ENCODE measurements at places on chromosomes 2 and 18. TPM values are rescaled to one million over a fixed set of nuclear protein-coding genes. Genes with fewer than 3 reads are reported as not detected.

IL1F10 gene
- polyA plus RNA-seq, result not detected

DNA sequence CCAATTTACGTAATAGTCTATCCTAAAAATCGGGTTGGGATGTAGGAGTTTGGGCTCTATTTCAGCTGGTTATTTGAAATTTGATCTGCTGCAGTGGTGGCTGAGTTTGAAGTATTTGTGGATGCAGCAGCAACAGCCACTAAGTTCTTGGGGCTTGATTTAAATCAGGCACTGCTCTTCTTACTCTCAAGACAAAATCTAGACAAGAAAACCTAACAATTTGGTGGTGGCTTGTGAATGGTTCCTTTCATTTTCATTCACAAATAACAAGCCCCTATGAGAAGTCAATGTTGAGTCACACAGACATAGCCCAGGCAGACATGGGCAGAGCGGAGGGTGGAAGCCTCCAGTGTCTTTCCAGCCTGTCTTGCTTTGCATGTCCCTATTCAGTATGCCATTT is 199.3 kb downstream of the LTBP1 start:
- peaks cover 67% of the 10 kb centered on the region for H3K4me1 ChIP-seq
- no peaks in the 10 kb centered on the region for H3K27me3 ChIP-seq
- no peak overlapping the region for H3K4me3 ChIP-seq
- H3K36me3 ChIP-seq, result no peaks in the 10 kb centered on the region
- H3K27ac ChIP-seq, result peak overlapping the region; percentile 52
- no peak for DNase-seq

REG3A gene
- polyA plus RNA-seq, result 27.7 TPM

TANC1 gene
- 13.4 TPM for polyA plus RNA-seq

RNF144A gene
- polyA plus RNA-seq, result 8.4 TPM

DNA sequence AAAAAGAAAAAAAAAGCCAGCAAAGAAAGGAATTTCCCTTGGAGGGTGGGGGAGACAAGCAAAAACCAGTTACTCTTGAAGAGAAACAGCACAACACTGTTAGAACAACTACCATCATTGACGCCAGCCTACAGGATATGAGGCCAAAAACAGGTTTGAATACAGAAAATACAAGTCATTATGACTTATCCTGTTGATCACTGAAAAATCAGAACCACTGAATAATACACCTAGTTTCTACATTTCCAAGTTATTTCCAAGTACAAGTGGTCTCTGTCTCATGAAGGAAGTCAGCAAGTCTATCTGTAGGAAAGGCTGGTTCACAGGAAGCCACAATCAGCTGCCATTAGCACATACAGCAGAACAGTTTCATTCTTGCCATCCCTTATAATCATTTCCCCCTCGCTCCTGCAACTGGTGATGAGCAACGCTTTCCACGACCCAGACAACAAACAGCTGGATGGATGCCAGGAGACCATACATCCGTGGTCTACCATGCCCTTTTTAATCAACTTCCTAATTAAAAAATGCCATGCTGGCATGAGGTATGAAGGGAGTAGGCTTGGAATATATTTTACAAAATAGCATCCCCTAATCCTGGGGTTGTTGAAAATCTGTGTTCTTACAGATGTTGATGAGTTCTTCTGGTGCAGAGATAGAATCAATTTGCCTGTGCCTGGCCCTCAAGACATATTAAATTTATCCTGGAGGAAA is 10.4 kb downstream of the MYT1L start:
- H3K4me1 ChIP-seq, result no peaks in the 10 kb centered on the region
- H3K4me3 ChIP-seq, result no peak overlapping the region
- no peak for DNase-seq
- no peaks in the 10 kb centered on the region for H3K36me3 ChIP-seq

DPP10 gene
- polyA plus RNA-seq, result 1.8 TPM

DNA sequence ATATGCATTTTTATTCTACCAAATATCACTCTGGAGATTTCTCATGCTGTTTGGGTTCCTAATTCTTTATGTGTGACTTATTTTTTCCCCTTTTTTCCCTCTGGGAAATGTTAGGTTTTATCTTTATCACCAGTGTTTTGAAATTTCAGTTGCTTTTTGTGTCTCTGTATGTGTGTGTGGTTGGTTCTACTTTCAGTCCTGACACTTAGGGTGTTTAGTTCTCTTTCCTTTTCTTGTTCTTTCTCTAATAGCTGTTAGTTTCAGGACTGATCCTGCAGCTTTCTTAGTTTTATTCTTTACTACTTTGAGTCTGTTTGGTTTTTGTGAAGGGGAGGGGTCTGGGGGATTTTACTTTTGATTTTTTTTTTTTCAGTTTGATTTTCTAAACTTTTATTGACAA is 23.1 kb downstream of the PPM1B start:
- no peaks in the 10 kb centered on the region for H3K27me3 ChIP-seq
- H3K4me3 ChIP-seq, result no peak overlapping the region
- no peak overlapping the region for H3K27ac ChIP-seq
- no peak for DNase-seq
- H3K4me1 ChIP-seq, result no peaks in the 10 kb centered on the region

DNA sequence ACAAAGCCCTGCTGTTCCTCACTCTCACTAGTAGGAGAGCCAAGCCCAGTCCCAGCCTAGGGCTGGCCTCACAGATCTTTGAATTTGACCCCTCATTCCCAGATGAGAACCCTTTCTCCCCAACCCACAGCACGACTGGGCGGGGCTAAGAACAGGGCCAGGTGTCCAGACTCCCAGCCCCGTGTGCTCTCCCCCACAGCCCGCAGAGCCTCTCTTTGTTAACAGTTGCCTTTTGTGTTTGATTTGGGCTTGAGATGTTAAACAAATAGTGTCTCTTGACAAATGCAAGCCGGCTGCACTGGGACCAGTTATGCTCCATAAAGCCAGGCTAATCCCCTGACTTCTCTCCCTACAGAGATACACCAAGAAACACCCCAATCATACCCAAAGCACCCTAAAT is 4.7 kb upstream of the KCNK3 start:
- no peak overlapping the region for H3K4me3 ChIP-seq
- no peaks in the 10 kb centered on the region for H3K4me1 ChIP-seq
- H3K27me3 ChIP-seq, result no peaks in the 10 kb centered on the region
- no peak overlapping the region for H3K27ac ChIP-seq

UPP2 gene
- not detected for polyA plus RNA-seq

GRCh38 chr2:8877894-8878293 is 40.5 kb upstream of the KIDINS220 start:
- H3K36me3 ChIP-seq, result no peaks in the 10 kb centered on the region
- no peaks in the 10 kb centered on the region for H3K27me3 ChIP-seq
- H3K27ac ChIP-seq, result no peak overlapping the region

GRCh38 chr2:119517433-119517832 is 6.8 kb downstream of the SCTR start:
- no peak for DNase-seq
- no peak overlapping the region for H3K4me3 ChIP-seq
- H3K4me1 ChIP-seq, result no peaks in the 10 kb centered on the region
- no peaks in the 10 kb centered on the region for H3K36me3 ChIP-seq
- H3K27me3 ChIP-seq, result peaks cover 5% of the 10 kb centered on the region

DNA sequence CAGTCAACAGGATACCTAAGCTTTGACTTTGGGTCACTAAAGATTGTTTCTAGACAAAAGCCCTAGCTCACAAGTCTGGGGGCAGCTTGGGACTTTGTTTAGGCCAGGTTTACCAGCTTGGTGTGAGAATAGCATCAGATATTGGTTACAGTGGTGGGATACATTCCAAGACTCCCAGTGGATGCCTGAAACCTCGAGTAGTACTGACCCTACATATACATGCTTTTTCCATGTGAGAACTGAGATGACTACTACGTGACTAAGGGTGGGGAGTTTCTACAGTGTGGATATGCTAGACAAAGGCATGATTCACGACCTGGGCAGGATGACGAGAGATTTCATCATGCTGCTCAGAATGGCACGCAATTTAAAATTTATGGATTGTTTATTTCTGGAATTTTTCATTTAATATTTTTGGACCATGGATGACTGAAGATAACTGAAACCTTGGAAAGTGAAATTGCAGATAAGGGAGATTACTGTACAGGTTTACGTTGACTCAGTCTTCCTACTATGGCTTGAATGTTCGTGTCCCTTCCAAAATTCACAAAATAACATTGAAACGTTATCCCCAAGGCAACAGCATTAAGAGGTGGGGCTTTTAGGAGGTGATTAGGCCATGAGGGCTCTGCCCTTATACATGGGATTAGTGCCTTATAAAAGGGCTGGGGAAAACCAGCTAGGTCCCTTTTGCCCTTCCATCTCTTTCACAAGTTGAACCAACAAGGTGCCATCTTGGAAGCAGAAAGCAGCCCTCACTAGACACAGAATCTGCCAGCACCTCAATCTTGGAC is 50.2 kb upstream of the CTAGE1 start:
- peak overlapping the region; percentile 72 for H3K27ac ChIP-seq
- no peaks in the 10 kb centered on the region for H3K27me3 ChIP-seq
- no peak for DNase-seq
- no peak overlapping the region for H3K4me3 ChIP-seq

- no peaks in the 10 kb centered on the region for H3K36me3 ChIP-seq
- H3K4me3 ChIP-seq, result no peak overlapping the region
- no peak overlapping the region for H3K27ac ChIP-seq
- no peaks in the 10 kb centered on the region for H3K27me3 ChIP-seq
Measured at GRCh38 chr2:174072069-174072468, 106.9 kb upstream of the SP3 start.

APCDD1 gene
- polyA plus RNA-seq, result 2.8 TPM

LRRC30 gene
- polyA plus RNA-seq, result not detected

DNA sequence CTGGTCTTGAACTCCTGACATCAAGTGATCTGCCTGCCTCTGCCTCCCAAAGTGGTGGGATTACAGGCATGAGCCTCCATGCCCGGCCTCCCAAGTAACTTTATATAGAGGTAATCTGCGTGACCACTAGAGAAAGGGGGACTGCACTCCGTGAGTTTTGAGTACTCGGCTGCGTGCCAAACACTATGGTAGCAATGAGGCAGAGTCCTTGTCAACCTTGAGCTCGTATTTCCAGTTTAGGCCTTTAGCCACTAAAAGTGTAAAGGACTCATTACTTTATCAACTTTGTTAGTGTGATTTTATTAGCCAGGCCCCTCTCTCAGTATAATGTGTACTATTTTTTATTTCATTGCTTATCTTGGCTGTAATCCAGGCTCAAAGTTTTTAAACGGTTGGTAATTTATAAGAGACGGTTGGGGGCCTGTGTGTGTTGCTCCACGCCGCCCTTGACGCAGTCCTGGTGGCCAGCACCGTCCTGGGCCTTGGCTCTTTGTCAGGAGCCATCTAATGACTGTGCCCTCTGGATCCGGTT is 56.2 kb downstream of the ZCCHC2 start:
- DNase-seq, result no peak
- peaks cover 39% of the 10 kb centered on the region for H3K4me1 ChIP-seq
- H3K36me3 ChIP-seq, result peaks cover 15% of the 10 kb centered on the region

CDH7 gene
- 0.01 TPM for polyA plus RNA-seq

DNA sequence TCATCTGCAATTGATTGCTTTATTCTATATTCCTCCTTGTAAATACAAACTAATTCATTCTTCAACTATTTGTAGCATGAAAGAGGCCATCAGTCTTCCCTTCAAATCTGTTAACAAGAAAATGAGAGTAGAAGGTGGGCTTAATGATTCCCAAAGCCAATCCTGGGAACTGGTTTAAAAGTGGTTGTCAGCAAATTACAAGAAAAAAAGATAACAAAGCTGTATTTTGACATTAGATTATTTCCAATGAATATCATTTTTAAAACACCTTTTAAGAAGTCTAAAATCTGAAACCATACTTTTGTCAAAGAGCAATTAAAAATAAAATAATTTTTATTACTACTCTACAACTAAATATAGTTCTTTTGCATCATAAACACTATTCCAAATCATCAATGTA is 139.2 kb downstream of the DYM start:
- no peaks in the 10 kb centered on the region for H3K27me3 ChIP-seq
- no peaks in the 10 kb centered on the region for H3K36me3 ChIP-seq
- peaks cover 9% of the 10 kb centered on the region for H3K4me1 ChIP-seq
- no peak overlapping the region for H3K4me3 ChIP-seq
- H3K27ac ChIP-seq, result no peak overlapping the region
- DNase-seq, result no peak

DNA sequence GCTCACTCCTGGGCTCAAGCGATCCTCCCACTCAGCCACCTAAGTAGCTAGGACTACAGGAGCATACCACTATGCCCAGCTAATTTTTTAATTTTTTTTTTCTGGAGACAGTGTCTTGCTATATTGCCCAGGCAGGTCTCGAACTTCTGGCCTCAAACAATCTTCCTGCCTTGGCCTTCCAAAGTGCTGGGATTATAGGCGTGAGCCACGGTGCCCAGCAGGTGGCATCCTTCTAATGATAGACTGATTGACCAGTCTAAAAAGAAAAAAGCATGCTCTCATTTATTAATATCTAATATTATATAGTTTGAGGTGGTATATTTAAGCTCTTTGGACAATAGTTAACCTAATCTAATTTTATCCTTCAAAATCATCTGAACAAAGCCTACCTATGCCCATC is 198.6 kb downstream of the CAMKMT start:
- no peaks in the 10 kb centered on the region for H3K4me1 ChIP-seq
- H3K27me3 ChIP-seq, result no peaks in the 10 kb centered on the region
- H3K36me3 ChIP-seq, result no peaks in the 10 kb centered on the region
- H3K4me3 ChIP-seq, result no peak overlapping the region
- H3K27ac ChIP-seq, result no peak overlapping the region
- no peak for DNase-seq

DNA sequence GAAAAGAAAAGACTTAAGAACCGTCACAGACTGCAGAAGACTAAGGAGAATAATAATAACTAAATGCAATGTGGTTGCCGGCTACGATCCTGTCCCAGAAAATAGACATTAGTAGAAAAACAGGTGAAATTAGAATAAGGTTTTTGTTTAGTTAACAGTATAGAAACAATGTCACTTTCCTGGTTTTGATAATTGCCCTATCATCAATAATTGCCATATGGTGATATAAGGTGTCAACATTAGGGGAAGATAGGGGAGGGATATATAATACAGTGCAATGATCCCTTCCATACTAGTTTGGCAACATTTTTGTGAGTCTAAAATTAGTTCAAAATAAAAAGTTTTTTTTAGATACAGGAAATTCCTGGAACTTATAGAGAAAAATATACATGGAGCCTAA is 144.8 kb downstream of the SATB2 start:
- no peaks in the 10 kb centered on the region for H3K36me3 ChIP-seq
- DNase-seq, result no peak
- no peaks in the 10 kb centered on the region for H3K27me3 ChIP-seq
- no peaks in the 10 kb centered on the region for H3K4me1 ChIP-seq
- no peak overlapping the region for H3K4me3 ChIP-seq

- no peak for DNase-seq
- H3K27ac ChIP-seq, result no peak overlapping the region
- no peaks in the 10 kb centered on the region for H3K4me1 ChIP-seq
- H3K36me3 ChIP-seq, result no peaks in the 10 kb centered on the region
- no peaks in the 10 kb centered on the region for H3K27me3 ChIP-seq
Measured at GRCh38 chr18:38033282-38033681, 467.7 kb upstream of the CELF4 start.

IL1RL1 gene
- polyA plus RNA-seq, result 3.0 TPM

CRYGC gene
- not detected for polyA plus RNA-seq

SERPINB2 gene
- polyA plus RNA-seq, result 1.4 TPM

UGT1A4 gene
- polyA plus RNA-seq, result 0.60 TPM

- no peaks in the 10 kb centered on the region for H3K4me1 ChIP-seq
- H3K36me3 ChIP-seq, result no peaks in the 10 kb centered on the region
- H3K27me3 ChIP-seq, result no peaks in the 10 kb centered on the region
- no peak for DNase-seq
- peak overlapping the region; percentile 19 for H3K27ac ChIP-seq
Measured at GRCh38 chr2:62303788-62304187, 107.9 kb downstream of the B3GNT2 start.

- no peak for DNase-seq
- H3K4me3 ChIP-seq, result no peak overlapping the region
- no peaks in the 10 kb centered on the region for H3K4me1 ChIP-seq
- no peaks in the 10 kb centered on the region for H3K27me3 ChIP-seq
- H3K27ac ChIP-seq, result no peak overlapping the region
- H3K36me3 ChIP-seq, result no peaks in the 10 kb centered on the region
Measured at GRCh38 chr2:194328456-194328855, 1328.6 kb upstream of the SLC39A10 start.

Data from sigmoid colon (tissue), 7 donors.